ENCODE measurements at places on chromosomes 16 and 17.

- no peak for DNase-seq
Observed at GRCh38 chr17:17108451-17109049, 66.3 kb downstream of the MPRIP start.

DNA sequence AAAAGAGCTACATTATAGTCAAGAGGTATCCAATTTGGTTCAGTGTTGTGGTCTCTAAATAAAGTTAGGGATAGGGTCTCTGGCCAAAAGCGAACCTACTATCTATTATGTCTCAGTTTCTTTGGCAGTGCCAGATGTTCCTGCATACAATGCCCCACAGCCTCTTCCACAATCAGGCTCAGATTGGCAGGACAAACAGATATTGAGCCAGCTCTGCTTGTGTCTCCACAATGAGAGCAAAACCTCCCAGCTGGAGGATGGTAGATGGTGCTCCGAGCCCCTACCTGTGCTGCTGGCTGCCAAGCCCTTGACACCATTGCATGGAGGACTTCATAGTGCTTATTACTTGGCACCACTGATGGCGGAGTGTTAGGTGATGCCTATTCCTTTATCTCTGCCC lies 19.7 kb downstream of the PHAF1 start:
- no peak for DNase-seq

DNA sequence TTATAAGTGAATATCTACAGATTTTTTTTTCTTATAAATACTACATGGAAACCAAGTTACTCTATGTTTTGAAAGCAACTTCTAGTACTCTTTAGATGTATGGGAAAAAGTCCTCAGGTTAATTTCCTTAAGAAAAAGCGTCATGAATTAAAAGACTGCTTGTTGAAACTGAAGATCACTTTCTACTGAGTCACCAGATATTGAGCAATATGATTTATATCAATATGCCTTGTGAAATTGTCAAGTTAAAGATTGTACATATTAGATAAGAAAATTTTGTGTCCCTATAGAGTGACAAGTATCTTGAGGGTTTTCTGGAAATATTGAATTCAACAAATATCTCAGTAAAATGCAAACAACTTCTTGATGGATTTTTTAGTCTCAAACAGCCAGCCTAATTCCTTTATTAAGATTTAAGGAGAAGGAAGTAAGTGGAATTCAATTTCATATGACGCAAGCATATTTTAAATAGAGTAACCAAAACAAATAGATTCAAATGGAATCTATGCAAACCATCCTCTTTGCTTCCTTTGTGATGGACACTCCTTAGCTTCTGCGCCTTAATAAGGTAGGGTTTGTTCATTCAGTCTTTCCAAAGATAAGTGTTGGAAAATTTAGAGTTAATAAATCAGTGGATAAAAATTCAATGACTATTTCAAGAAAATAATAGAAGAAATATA lies 16.6 kb downstream of the KRT12 start:
- no peak for DNase-seq

GRCh38 chr16:47928008-47928407 lies 227.8 kb downstream of the ABCC12 start:
- no peak for DNase-seq

DNA sequence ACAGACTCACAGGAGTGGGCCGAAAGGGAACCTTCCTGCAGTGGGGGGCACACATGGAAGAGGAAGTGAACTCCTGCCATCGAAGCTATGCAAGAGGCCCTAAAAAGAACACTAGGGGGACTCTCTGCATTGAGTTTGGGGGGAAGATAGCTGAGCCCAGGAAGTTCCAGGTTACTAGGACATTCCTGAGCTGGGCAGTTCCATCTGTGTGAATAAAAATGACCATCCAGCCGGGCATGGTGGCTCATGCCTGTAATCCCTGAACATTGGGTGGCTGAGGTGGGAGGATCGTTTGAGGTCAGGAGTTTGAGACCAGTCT lies 211.8 kb downstream of the ZNF423 start:
- no peak for DNase-seq

GRCh38 chr17:21089145-21089544 lies 37.6 kb upstream of the DHRS7B start:
- no peak for DNase-seq

- no peak for DNase-seq
Observed at GRCh38 chr16:82010649-82011048, 621 bp downstream of the SDR42E1 start.

GRCh38 chr17:51739245-51739886 lies 419.1 kb downstream of the CA10 start:
- DNase-seq = no peak

GRCh38 chr16:66580605-66581209 lies 1.4 kb downstream of the CMTM2 start:
- no peak for DNase-seq

DNA sequence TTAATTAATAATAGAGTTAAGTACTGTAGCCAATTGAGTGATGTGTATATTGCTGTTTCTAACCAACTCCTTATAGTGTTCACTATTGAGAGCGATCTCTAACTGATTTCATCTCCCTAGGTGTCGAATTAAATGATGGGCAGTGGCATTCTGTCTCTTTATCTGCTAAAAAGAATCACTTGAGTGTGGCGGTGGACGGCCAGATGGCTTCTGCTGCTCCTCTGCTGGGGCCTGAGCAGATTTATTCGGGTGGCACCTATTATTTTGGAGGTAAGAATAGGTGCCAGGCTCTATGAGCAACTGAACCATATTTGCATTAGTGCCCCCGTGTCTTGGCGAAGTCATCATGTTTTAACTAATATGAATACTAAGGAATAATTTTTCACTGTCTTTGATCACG lies 184.6 kb downstream of the CNTNAP4 start:
- no peak for DNase-seq

GRCh38 chr17:40345161-40345993 lies 19.2 kb downstream of the GJD3 start:
- no peak for DNase-seq

- DNase-seq = peak; percentile 30
Observed at GRCh38 chr17:71084219-71084618, 914.9 kb downstream of the KCNJ2 start.

DNA sequence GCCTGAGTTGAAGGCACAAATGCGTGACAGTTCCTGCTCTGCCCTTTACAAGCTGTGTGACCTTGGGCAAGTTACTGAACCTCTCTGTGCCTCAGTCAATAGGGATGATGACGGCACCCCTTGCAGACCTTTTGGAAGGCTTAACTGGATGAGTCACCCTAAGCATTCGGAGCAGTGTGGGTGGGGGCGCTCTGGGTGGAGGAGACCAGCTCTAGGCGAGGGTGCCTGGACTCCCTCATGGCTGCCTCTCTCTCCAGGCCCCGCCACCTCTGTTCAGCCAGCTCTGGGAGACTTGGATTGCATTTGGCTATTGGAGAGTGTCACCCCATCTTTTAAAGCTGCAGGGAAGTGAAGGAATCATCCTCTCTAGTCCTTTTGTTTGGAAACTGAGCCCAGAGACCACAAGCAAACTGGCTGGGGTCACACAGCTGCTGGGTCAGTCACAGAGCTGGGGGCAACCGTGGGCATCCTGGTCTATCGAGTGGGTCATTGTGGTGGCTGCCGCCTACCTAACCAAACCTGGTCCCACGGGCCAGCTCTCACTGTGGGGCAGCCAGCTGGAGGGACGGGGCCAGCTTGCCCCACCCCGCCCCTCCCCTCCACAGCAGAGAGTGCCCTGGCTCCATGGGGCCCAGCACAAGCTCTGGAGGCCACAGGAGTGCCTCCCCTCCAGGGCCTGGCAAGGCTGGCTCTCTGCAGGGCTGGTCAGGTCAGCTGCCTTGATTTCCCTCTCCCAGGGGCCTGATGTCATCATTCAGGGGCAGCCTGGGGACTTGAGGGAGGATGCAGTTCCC lies 20.2 kb upstream of the GSE1 start:
- DNase-seq = no peak

DNA sequence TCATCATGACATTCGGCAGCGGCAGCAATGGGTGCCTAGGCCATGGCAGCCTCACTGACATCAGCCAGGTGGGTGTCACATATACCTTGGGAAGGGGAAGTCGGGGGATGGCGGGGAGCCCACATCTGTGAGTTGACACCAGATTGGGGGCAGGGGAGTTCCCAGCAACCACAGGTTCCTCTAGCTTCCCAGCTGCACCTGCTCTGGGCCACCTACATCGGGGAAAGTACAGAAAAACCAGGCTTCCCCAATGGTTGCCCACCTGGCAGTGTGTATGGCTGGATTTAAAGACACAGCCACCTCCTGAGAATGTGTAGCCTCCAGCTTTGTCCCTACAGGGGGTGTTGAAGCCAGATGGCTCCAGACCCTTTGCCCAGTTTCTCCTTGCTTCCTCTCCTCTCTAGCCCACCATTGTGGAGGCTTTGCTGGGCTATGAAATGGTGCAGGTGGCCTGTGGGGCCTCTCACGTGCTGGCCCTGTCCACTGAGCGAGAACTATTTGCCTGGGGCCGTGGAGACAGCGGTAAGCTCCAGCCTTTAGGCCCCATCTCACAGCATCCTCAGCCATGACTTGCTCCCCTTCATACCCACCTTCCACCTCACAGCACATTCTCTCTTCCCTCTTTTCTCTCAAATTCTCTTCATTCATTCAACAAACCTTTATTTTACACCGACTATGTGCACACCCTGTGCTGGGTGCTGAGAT lies 5.0 kb upstream of the TRAF4 start:
- no peak for DNase-seq

GRCh38 chr16:50303605-50304466 lies 37.5 kb downstream of the ADCY7 start:
- no peak for DNase-seq

DNA sequence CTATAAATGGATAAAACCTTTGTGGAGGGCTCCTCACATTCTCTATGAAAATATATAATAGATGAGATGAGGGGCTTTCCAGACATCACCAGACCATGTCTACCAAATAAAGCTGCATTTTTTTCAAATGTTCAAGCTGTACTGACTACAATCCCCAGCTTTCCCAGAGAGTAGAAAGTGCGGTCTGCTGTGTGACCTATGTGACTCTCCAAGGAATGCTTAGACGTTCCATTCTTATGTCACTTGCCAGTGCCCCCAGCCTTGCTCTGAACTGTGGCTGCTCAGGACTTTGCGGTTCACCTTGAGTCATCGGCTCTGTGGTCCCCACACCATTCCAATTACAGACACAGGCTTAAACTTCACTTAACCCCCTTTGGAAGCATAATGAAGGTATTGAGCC lies 47.8 kb upstream of the SCNN1B start:
- DNase-seq = no peak

GRCh38 chr17:79739148-79740062 lies 8.7 kb downstream of the ENPP7 start:
- no peak for DNase-seq

GRCh38 chr16:78516006-78516736 lies 416.7 kb downstream of the WWOX start:
- no peak for DNase-seq

- no peak for DNase-seq
Observed at GRCh38 chr16:51147776-51148677, 3.0 kb downstream of the SALL1 start.

DNA sequence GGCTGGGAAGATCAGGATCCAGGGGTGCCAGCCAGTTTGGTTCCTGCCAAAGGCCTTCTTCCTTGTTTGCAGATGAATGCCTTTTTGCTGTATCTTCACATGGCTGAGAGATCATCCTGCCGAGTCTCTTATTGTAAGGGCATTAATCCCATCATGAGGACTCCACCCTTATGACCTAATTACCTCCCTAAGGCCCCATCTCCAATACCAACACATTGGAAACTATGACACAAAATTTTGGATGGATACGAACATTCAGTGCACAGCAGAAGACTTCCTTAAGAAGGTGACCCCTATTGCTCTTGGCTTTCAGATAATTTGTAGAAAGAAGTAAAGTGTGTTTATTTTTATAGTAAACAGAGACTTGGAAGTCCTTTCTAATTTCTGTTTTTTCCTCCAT lies 1164.7 kb upstream of the CDH8 start:
- no peak for DNase-seq

DNA sequence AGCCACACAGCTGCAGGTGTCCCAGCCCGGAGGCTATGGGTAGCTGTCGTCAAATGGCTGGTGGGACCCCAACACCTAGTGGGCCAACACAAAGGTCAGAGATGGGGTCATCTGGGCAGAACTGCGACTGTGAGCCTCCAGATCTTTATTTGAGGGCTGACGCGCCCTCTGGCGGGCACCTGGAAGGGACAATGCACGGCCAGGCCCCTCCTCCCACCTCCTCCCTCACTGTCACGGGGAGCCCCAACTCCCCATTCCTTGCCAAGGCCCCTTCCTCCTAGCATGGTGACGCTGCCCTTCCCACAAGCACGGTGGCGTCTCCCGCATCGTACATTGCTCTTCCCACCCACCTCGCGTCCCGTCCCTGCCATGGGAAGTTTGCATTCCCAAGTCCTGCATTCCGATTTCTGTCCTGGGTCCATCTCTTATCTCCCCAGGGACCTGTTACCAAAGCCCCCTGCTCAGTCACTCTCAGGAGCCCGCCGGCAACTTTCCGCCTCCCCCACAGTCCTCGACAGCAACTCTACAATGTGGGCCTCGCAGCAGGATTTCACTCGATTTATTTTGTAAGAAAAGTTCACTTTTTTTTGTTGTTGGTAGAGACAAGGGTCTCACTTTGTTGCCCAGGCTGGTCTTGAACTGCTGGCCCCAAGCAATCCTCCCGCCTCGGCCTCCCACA lies 1.0 kb downstream of the TLE7 start:
- DNase-seq = no peak

- DNase-seq = no peak
Observed at GRCh38 chr17:73232587-73233373, 28.9 kb downstream of the CPSF4L start.

DNA sequence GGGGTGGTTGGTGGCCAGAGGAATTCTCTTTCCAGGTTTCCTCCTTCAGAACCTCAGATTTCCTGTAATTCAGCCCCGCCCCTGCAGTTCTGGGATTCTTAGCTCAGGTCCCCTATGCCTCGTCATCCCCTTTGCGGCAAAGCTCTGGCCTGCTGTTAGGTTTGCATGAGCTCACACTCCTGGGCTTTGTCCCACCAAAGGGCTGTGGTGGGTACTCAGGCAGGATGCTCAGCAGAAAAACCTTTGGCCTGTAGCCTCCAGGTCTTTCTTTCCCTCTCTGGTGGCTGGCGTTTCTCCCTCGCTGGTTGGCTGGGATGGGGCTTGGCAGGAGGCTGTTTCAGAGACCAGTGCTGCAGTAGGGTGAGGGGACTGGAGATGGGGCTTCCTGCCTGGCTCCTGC lies 9.6 kb upstream of the PLEKHG4 start:
- DNase-seq = no peak

GRCh38 chr17:10130677-10131076 lies 67.7 kb downstream of the GAS7 start:
- no peak for DNase-seq

GRCh38 chr16:57601801-57602478 lies 26.5 kb upstream of the ADGRG1 start:
- DNase-seq = no peak

- no peak for DNase-seq
Observed at GRCh38 chr17:38434178-38434665, 6.0 kb downstream of the ARHGAP23 start.

- no peak for DNase-seq
Observed at GRCh38 chr17:80539022-80539641, 5.5 kb upstream of the RPTOR start.

Measured in iPS DF 19.7 (cell line).